Stimulated activated CD4-positive, alpha-beta T cell treated with anti-CD3 and anti-CD28 coated beads, Interleukin-15, amount 100 ng/mL, for 24 hours (primary cell): ENCODE measurements at places on chromosomes 2 and 18.
A peak's percentile ranks its signal among the peaks of the same experiment; 100 is the strongest.

DNA sequence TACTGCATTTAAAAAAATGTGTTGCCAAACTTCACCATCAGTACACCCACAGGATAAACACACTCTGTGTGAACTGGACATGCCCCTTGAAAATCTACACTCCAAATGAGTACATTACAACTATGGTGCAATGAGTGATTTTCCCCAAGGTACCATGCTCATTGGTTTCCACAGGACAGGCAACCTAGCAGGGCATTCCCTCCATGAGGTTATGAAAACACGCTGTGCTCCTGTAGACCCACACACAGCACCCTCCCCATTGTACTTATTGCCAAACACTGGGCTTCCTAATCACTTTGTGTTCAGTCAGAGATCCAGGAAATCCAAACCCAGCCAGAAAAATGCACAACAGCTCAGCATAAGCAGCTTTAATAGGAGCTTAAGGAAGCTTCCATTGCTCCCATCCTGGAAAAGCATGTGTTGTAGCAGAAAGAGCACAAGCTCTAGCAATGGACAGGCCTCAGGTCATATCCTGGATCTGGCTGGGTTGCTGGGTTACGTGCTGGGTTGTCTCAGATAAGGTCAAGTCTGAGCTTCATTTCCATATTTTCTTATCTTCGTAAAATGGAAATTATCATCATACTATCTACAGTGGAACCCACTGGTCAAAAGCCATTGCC lies 20.8 kb upstream of the ATIC start:
- DNase-seq, result no peak

DNA sequence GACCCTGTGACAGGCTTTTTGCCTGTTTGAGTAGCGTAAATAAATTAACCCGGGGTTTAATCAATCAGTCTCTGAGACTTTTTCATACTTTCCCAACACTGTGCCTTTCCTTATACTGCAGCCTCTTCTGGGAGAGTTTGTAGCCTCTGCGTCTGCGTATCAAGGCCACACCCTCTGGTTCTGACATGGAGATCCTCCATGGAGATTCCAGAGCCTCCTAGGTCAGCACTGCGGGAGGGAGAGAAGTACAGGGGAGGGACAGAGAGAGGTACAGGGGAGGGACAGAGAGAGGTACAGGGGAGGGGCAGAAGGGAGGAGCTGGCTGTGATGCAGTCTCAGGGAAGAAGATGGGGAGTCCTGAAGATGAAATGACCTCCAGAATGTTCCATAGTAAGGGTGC lies 166.0 kb downstream of the ARL4C start:
- no peak for DNase-seq

DNA sequence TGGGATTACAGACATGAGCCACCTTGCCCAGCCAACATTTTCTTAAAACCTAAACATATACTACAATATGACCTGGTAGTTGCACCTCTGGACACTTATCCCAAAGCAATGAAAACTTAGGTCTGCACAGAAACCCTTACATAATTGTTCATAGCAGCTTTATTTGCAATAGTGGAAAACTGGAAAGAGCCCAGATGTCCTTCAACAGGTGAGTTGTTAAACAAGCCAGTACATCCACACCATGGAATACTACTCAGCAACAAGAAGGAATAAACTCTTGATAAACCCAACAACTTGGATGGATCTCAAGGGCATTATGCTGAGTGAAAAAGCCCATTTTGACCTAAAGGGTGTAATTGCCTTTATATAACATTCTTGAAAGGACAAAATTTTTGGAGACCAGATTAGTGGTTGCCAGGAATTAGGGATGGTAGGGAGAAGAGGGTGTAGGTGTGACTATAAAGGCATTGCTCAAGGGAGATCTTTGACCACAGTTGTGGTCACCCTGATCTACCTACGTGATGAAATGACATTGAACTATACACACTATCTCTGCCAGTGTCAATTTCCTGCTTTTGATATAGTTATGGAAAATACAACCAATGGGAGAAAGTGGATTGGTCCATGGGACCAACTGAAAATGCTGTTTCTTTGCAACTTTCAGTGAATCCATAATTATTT lies 11.9 kb upstream of the AMMECR1L start:
- DNase-seq, result no peak

- no peak for DNase-seq
Measured at GRCh38 chr2:19351899-19352697, 6.3 kb downstream of the OSR1 start.

DNA sequence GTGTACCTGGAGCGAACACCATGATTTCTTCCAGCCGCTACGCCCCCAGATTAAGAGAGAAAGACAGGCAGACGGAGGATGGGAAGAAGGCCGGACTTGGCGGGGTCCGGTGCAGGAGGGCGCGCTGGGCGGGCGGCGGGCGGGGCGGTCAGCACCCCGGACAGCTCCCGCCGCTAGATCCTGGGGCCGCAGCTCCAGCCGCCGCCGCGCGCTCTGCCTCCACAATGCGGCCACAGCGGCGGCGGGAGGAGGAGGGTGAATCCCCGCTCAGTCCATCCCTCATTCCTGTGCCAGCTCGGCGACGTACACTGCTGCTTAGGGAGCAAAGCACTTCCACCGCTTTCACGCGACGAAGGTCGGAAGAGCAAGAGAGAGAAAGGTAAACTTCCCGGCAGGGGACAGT lies at the start of gene AKAIN1:
Gene AKAIN1, minus strand, starts transcription at position 226 of the 403 bp plus-strand sequence. Its CDS starts 204 bp downstream, at position 22.
- DNase-seq, result peak; percentile 47

DNA sequence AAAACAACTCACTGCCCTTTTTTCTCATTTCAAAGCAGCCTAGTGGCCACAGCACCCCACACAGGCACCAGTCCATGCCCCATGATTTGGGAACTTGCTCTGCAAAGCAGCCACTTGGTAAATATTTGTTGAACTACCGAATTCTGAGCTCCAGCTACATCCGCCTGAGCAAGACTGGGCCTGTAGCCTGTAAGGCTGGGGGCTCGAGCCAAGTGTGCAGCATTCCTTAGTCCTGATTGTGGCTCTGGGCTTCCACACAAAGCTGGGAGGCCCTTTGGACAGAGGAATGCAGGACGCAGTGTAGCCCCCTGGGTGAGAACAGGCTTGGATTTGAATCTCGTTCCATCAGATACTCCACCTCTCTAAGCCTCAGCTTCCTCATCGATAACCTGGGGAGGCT lies 88.4 kb downstream of the ACTR2 start:
- DNase-seq, result no peak

GRCh38 chr18:79816092-79816491 lies 18.4 kb downstream of the KCNG2 start:
- no peak for DNase-seq

- DNase-seq, result no peak
Measured at GRCh38 chr2:14533131-14533757, 99.3 kb upstream of the LRATD1 start.

GRCh38 chr2:213281156-213281555 lies 3.1 kb upstream of the SPAG16 start:
- DNase-seq, result no peak

DNA sequence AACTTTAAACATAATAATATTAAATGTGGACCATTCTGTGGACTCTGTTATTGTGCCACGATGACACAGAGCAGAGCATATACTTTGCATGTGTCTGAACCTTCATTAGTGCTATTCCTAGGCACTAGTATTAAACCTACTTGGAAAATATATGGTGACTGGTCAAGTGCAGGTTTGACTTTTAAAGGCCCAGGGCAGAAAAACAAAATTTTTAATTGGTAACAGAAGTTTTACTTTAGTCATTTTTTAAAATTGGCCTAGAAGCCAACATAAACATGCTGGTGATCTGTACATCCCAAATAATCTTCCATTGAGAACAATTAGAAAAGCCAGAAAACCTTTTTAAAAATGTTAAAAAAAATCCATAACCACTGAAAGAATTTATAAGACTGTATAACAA lies 16.6 kb downstream of the LDAH start:
- DNase-seq, result no peak

DNA sequence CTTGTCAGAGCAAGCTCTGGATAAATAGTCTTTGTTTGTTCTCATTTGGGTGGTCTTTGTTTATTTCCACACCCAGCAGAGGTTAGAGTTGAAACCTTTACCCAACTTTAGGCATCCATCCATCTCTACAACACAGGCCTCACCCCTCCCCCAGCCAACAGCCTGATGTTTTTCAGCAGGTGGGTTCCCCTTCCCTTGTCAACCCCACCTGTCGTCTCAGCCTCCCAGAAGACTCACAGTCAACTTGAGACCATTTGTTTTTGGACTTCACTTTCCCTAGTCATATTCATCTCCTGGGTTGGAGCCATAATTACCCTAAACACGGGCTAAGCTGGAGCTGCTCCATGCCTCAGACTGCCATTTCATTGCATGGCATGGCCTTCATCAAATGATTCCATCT lies 31.7 kb upstream of the IL36G start:
- no peak for DNase-seq

GRCh38 chr2:157786663-157787363 lies 89.3 kb downstream of the ACVR1 start:
- no peak for DNase-seq

GRCh38 chr18:3605486-3605952 lies 155.5 kb downstream of the TGIF1 start:
- DNase-seq, result no peak

GRCh38 chr2:73343992-73344391 lies 41.6 kb upstream of the ALMS1 start:
- DNase-seq, result no peak

DNA sequence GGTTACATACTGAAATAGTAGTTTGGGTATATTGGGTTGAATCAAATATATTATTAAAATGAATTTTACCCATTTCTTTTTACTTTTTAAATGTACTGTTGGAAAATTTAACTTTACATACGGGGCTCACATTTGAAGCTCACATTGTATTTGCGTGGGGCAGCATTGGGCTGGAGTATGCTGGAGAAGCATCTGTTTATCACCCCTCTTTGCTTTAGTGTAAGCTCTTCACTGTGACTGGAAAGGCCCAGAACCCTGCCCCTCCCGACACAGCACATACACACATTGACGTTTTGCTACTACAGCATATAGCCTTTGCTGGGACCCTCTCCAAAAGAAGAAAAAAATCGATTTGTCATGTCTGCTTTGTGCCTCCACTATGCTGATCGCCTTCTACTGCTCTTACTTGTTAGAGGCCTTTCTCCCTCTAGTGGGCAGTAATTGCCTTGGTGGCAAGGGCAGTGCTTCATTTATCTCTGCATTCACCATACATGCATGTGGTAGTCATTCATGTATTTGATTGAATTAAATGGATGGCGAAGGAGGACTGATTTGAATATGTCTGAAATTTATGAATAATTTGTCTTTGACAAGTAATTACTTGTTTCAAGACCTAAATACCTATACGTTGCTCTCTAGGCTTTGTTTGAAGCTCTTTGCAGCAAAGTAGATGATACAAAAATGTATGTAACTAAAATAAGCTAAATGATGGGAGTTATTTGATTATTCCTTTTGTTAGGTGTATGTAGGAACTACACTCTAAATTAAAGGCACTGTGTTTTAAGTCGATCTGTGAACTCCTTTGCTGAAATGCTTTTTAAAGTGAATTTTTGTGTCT lies 37.4 kb downstream of the VAPA start:
- no peak for DNase-seq

- DNase-seq, result no peak
Measured at GRCh38 chr2:218471982-218472381, 53.1 kb downstream of the VIL1 start.

GRCh38 chr2:18180031-18180610 lies 301.7 kb downstream of the KCNS3 start:
- no peak for DNase-seq

DNA sequence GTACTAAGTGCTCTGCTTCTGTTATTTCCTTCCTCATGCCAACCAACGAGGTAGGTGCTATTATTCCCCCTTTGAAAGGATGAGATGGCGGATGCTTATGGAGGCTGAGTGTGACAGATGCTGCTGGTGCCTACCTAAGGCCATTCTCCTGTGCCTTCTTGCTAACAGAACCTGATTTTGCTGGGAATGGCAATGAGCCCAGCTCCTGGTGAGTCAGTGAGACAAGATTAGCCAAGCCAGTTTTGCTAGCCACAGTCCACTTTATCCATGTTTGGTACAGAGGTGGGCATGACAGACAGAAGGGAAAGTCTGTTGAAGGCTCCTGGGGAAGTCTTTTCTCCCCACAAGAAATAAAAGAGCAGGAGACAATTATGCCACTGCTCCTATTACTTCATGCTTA lies 43.7 kb upstream of the TMEM163 start:
- DNase-seq, result no peak

DNA sequence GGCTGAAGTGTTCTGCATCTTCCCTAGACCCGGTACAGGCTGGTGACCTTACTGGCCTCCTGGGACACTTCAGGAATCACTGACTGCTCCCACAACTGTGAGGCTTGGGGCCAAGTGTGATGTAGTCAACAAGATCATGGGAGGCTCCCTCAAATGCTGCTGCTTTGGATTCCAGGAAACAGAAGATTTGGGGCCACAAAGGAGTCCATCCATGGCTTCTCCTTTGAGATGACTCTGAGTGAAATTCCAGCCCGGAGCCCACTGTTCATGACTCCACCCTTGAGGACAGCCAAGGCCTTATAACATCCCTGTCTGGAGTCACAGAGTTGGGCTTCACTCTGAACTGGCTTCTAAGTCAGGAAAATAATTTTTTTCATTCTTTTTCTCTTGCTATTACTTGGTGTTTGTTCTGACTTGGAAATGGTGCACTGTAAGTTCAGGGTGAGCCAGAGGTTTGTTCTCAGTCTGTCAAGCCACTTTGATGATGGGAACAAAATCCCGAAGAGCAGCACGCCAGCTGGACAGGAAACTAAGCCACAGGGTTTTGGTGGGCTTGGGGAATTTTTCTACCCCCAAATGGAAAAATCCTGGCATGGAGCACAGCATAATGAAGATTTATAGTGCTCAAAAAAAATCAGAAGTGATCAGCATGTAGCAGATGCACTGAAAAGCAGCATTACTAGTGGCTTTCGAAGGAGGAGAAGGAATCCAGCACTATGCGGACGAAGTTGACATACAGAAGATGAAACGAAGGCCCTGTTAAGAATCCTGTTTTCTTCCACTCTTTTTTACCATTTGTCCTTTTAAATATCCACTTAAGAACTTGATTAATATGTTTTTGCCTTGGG lies 98.1 kb upstream of the ZFP36L2 start:
- no peak for DNase-seq

DNA sequence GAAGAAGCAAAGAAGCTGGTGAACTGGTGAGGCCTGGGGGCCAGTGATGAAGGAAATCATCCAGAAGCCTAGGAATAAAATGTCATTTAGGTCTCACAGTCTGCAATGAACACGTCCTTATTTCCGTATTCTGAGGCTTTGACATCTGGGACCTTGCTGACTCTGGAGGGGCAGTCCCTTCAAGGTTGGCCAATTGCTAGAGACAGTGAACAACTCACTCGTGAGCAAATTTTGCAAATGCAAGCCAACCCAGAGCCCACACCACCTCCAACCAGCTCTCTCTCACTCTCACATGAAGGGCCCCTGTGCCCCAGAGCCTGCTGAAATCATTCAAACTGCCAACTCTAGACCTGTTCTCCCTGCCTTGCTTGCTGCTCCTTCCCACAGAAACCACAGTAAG lies 279.1 kb upstream of the LYPD1 start:
- no peak for DNase-seq

- no peak for DNase-seq
Measured at GRCh38 chr2:161165811-161166210, 5.6 kb downstream of the TANK start.

DNA sequence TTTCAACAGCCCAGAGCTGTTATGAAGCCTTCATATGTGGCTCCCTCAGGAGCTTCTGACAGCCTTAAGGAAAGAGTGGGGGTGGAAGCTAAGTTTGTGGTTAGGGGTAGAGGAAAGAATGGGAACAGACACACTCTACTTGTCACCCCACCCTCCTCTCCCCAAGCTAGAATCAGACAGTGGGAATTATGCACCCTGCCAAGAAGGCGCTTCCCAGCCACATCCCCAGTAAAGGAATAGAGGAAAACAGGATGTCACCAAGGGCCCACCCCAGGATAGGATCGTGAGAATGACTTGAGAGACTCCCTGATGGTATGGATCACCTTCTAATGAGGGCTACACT lies 32.4 kb upstream of the EML4 start:
- no peak for DNase-seq
